HT-29 (cell line): ENCODE measurements at places on chromosomes 13 and 19.
A peak's percentile ranks its signal among the peaks of the same experiment; 100 is the strongest.

GRCh38 chr19:3167533-3168272 lies 10.9 kb upstream of the S1PR4 start:
- DNase-seq, result no peak

- DNase-seq, result peak; percentile 87
Observed at GRCh38 chr19:55173714-55174409, 6.2 kb downstream of the SYT5 start.

DNA sequence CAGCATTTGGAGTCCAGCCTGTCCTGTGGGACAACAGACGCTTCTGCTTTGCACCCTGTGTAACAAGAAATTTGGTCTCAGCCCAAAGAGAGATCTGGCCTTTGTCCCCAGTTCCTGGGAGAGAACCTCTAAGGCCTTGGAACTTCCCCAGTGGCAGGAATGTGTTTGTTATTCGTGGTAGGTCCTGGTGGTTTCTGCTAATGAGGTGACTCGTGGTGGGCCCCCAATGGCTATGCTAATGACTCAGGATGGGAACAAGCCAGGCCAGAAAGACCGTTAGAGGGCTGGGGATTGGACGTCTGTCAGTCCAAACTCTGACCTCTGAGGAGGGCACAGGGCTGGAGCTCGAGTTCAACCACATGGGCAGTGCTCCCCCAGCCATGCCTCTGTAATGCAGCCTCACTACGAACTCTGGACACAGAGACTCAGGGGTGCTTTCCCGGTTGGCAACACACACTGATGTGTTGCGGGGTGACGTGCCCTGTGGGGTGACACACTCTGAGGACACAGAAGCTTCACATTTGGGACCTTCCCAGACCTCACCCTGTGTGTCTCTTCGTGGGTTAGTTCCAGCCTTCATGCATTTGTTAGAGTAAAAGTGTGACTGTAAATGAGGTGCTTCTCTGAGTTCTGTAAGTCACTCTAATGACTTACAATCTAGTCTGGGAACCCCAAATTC lies 38.9 kb downstream of the TEX29 start:
- no peak for DNase-seq

DNA sequence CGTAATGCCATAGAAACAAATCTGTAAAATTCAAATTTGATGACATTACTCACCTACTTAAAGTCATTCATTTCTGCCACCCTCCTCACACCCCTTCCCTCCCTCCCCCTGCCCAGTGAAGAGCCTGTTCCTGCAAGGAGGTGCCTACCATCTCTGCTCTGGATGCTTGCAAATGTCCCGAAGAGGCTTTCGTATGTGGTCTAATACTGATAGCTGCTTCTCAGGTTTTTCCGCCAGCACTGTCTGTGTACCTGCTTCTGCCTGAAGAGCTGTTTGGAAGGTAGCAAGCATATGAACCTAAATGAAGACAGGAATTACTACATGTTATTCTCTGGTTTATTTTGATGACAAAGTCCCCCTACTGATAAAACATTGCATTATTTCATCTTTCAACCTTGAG lies 57.1 kb downstream of the GPALPP1 start:
- DNase-seq, result no peak

DNA sequence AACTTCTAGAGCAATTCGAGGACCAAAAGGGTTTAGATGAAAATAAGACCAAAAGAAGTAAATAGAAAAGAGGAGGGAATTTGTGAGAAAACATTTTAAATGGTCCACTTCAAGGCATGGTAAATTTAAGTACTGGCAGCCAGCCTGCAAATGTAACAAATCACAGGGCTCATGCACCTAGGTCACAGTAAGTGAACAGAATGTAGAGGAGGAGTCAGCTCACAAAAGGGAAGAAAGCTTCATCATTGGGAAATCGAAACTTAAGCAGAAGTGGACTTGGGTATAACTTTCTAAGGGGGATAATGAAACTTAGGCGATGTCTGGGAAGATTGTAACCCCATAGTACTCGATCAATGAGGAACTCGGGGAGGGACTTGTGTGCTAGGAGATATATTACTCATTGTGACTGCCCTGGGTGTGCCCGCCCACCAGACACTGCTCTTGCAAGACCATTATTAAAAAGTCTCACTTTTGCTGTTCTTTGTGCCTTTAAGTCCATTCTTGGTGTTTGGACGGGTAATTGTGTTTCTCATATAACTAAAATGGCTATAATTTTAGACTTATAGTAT lies 1053.6 kb upstream of the MIR17HG start:
- DNase-seq, result no peak

GRCh38 chr19:5354403-5354802 lies 13.8 kb upstream of the PTPRS start:
- DNase-seq, result no peak

DNA sequence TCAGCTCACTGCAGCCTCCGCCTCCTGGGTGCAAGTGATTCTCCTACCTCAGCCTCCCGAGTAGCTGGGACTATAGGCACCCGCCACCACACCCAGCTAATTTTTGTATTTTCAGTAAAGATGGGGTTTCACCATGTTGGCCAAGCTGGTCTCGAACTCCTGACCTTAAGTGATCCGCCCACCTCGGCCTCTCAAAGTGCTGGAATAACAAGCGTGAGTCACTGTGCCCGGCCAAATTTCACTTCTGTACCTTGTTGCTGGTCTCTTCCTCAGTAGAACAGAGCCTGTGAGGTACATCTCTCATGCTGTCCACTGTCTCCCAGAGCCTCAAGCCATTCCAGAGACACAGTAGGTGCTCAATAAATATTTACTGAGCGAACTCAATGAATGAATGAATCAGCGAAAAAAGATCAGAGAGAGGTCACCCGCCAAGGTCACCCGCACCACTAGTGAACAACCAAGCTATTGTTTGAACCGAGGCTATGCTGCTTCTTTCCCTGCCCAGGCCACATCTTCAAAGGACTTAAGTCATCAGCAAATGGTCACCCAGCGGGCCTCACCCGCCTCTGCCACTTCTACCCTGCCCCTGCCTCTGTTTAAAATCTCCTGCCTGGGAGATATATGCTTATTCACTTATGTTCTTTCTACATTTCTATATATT lies 9.3 kb downstream of the TMEM143 start:
- peak; percentile 86 for DNase-seq

- no peak for DNase-seq
Observed at GRCh38 chr19:43777163-43777695, 3.5 kb downstream of the KCNN4 start.

- DNase-seq, result no peak
Observed at GRCh38 chr19:18612051-18612771, 459 bp upstream of the TMEM59L start.

DNA sequence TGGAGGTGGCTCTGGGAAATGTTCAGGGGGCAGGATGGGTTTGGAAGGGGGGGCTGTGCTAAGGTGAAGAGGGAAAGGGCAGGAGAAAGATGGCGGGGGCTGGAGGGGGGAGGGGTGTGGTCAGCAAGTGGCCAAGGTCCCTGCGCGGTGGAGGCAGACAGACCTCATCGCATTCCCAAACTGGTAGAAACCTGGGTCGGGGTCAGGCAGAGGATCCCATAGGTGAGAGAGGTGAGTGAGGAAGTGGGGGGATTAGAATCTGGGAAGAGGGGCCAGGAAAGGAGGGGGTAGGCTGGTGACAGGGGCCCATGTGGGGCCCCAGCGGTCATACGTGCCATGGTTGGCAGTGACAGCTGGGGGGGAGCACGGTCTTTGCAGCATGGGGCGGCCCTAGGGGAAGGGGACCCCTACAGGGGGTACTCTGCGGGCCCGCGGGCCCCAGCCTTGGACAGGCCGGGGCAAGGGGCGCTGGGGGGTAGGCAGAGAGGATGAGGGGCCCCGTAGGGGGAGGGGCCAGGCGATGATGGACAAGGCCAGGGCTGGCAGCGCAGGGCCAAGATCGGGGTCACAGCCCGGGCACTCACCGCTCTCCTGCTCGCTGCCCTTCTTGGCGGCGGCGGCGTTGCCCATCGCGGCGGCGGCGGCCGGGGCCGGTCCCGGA lies 514 bp downstream of the PRKACA start:
- DNase-seq, result no peak

- no peak for DNase-seq
Observed at GRCh38 chr13:103273825-103274224, 207.6 kb upstream of the SLC10A2 start.

GRCh38 chr19:19485161-19485997 lies 30.0 kb downstream of the TSSK6 start:
- DNase-seq, result no peak

- peak; percentile 99 for DNase-seq
Observed at GRCh38 chr19:46697204-46697960, 19.5 kb downstream of the PRKD2 start.

GRCh38 chr19:32018014-32018413 lies 327.4 kb upstream of the ZNF507 start:
- no peak for DNase-seq

DNA sequence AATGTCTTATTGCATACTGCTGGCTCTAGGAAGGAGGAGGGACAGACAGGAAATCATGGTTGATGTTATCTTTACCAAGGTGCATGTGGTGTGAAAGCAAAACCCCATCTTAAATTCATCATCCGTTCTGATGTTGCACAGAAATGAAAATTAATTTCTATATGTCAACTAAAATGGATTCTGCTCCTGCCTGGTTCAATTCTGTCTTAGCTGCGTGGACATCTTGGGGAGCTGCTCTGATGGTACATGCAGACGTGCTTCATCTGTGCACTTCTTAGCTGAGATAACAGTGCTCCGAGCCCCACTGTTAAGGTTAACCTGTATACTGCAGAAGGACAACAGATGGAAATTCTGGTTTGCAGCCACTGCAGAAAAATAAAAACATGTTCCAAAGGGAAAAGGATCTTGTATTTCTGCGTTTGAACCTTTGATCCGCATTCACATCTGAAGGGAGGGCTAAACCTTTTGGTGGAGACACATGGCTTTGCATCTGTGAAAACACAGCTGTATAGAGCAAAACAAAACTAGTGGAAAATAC lies 155.6 kb downstream of the TM9SF2 start:
- DNase-seq, result no peak
